ENCODE measurements at places on chromosomes 2 and 18. TPM values are rescaled to one million over a fixed set of nuclear protein-coding genes. Genes with fewer than 3 reads are reported as not detected.
A peak's percentile ranks its signal among the peaks of the same experiment; 100 is the strongest.

DNA sequence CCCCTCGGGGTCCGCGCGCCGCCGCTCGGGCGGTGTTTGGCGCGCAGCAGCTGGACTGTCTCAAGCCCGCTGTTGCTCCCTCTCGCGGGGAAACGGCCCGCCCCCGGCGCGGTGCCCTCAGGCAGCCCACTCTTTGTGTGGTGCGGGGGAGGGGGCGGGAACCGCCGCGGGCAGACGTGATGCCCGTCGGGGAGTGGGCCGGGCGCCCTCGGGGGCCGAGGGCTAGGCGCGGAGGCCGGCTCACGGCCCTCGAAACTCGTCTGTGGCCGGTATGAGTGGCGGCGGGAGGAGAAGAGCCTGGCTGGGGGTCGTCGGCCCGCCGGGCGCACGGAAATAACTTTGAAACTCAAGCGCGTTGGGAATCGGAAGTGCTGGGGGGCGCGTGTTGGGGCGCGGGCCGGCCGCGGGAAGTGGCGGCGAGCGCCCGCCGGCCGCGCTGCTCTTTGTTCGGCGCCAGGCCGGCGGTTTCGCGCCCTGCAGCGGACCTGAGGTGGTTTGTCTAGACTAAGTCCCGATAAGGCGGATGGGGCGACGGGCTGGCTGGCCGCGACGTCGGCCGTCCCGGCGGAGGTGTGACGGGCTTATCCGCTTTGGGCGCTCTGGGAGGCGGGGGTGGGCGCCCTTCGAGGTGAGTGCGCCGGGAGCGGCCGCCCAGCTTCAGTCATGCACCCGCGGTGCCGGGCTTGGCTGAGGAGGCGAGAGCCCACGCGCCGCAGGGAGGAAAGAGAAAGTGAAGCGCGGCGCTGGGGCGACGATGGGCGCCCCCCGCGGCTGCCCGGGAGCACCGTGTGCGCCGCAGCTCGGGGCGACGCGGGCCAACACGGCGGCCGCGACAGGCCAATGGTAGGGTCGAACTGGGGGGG lies 679 bp downstream of the PTMA start:
- peak; percentile 60 for DNase-seq

DNA sequence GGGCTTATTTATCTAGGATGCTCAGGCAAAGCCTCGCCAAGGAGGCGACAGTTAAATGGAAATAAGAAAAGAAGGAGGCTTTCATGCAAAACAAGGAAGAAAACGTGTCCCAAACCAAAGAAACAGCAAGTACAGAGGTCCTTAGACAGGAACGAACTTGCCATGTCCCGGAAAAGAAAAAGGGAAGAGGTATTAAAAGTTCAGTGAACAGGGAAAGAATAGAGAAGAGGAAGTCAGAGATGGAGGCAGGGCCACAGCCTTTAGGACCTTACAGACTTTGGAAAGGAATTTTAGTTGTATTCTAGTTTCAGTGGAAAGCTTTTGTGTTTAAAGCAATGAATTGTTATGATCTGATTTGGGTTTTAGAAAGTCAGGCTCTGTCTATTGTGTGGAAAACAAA lies 22.1 kb downstream of the IKZF2 start:
- no peak for DNase-seq

DNA sequence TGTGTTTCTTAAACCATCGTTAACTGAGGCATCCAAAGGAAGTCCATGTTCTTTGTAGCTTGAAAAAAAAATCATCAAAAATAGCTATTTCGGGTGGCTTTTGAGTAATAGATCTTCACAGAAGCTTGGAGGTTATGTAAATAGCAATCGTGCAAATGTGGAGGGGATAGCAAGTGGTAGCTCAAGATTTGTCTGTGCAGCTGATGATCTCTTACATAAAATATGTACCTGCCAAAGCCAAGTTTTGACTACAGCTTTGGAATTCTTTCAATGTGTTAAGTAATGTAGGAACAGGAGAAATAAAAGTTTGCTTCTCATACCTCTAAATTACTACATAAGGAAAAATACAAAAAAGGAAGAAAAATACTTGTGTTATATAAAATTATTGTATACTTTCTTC lies 1432.0 kb downstream of the DPP10 start:
- no peak for DNase-seq

DNA sequence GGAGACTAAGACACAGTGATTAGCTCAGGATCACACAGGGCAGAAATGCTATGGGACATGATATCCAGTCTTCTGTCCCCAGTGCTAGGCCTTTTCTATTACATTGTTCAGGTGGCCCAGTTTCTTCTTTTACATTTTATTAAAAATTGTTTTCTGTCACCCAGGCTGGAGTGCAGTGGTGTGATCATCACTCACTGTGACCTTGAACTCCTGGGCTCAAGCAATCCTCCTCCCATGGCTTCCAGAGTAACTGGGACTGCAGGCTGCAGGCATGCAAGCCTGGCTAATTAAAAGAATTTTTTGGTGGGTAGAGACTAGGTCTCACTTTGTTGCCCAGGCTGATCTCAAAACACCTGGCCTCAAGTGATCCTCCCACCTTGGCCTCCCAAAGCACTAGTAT lies 15.4 kb downstream of the PDK1 start:
- DNase-seq = no peak

Gene DOK6
- under 0.01 TPM for total RNA-seq

Gene DSG4
- not detected for total RNA-seq

Gene CAPN14
- total RNA-seq = under 0.01 TPM

All from lung microvascular endothelial cell (primary cell).